ENCODE measurements at places on chromosomes 5 and 9.

- DNase-seq = no peak
Observed at GRCh38 chr5:34719029-34719428, 62.9 kb downstream of the RAI14 start.

DNA sequence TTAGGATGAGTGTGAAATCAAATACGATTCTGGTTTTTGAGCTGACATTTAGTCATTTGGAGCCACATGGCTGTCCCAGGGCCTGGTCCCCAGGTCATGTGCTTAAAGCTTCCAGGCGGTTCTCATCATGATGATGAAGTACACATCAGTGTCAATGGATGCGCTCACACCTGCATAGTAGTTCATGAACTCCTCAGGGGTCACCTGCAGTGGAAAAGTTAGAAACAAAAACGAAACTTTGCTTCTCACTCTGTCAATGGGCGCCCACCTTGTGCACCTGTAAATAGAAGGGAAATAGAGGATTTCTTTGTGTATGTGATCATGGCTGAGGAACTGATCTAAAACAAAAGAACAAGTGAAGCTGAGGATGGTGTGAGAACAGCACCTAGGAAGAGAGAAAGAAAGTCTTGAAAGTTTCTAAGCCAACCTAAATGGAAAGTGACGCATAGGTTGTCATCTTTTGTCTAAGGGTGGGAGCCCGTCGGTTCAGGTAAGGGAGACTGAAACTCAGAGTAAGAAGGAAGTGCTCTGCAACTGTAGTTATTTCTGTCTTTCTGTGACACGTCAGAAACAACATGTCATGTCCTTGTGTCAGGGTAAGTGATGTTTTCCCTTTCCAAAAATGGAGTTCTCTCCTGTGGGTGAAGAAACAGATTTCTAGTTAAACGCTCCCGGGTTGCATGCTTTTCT, 33.8 kb downstream of the CAPSL start:
- no peak for DNase-seq

DNA sequence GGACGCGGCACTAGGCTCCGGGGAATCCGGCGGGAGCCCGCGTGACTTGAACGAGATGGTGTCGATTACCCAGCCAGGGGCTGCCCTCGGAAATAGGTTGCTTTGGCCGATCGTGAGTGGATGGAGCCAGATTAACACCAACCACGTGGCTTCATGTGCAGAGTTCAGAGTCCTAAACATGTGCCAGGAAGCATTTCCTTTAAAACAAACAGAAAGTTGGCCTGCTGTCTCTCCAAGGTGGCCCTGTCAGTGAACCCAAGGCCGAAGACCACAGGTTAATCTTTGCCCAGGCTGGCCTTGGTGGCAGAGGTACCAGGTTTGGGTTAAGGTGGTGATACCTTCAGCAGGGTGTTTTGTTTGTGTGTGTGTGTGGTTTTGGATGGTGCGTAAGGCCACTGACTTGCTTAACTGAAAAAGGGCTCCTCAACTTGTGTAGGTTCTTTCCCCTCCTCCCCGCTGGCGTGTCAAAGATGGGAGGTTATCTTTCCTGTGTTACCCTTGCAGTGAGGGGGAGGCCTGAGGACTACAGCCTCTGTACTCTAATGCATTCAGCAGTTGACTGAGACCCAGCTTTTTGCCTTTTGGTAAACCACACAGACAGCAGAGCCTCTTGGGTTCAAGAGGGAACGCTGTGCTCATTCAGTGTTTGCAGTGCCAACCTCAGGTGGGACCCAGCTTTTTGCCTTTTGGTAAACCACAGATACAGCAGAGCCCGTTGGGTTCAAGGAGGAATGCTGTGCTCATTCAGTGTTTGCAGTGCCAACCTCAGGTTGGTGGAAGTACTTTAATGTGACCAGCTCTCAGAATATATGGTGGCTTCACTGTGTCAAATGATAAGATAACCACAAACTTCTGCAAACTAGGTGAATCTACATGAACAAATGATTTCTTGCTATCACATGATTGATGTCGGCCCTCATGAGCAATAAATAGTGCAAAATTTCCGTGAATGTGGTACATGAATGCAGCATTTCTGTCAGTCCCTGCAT, 1.4 kb downstream of the IQGAP2 start:
- DNase-seq = peak; percentile 98

DNA sequence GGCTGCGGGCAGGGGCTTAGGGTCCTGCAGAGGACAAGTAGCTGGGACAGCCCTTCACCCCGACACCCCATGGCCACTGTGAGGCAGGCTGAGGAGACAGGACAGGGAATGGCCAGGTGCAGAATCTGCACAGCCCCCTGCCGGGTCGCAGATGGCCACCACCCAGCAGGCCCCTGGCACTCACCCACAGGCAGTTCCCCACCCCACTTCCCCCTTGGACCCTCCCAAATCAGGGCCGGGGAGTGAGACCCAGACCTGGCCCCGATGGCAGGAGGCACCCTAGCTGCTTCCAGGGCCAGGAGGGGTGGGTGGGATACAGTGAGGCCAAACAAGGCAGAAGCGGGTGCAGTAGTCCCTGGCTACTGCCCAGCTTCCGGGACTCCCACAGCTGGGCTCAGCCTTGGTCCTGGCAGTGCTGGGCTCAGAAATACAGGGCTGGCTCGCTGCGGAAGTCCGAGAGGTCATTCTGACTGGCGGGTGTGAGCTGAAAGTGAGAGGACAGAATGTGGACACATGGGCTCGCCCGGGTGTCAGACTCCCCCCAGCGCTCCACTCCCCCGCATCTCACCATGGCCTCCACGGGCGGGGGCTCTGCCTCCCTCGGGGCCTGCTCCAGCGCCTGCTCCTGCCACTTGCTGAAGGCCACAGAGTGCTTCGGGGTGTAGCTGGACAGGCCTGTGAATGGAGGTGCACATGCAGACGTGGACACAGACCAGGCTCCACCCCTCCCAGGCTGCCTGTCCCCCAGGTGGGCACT, 3.4 kb downstream of the SSNA1 start:
- no peak for DNase-seq

DNA sequence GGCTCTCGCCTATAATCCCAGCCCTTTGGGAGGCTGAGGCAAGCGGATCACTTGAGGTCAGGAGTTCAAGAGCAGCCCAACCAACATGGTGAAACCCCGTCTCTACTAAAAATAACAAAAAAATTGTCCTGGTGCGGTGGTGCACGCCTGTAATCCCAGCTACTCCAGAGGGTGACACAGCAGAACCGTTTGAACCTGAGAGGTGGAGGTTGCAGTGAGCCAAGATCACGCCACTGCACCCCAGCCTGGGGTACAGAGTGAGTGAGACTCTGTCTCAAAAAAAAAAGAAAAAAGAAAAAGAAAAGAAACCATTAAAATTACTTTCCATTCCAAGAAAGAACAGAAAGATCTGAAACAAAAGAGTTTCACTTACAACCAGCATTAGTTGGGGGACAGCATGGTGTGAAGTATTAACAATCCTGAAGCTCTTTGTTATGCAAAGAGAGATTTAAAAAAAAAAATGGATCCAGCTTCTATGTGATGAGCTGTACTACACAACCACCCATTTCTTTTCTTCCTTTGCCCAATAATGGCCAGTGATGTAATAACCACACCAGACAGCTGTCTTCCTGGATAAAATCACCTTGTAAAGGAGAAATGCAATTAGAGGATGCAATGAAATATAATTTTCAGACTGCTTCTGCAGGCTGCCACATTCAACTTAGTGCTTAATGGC, 76.9 kb downstream of the MED27 start:
- no peak for DNase-seq

DNA sequence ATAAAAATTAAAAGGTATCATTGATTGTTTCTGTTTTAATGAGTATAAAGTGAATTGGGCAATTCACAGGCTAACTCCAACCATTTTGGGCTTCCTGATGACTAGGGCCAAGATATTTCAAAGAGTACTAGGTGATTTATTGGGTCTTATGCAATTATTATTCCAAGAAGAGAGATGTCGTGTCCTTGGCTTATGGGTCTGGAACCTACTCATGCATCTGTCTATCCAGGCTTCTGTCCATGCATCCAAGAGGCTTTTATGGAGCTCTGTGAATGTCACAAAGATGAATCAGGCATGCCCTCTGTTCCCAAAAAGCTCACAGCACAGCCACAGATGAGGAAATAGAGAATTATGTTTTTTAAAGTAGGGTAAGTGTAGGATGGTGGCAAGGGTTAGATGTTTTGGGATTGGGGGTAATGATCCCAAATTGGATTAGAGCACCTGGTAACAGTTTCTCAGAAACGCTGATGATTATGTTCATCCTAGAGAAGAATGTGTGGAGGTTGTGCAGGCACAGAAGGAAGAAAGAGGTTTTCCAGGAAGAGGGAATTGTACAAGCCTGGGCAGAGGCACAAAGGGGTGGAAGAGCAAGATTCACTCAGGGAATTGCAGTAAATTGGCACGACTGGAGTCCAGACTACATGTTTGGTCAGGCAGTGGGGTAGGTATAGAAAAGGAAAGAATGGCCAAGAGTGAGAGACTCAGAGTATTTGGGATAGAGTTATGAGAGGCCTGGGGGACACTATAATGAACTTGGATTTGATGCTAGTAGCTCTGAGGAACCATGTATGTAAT, 83.0 kb upstream of the TNC start:
- DNase-seq = no peak
